ENCODE measurements at places on chromosomes 16 and 17.

DNA sequence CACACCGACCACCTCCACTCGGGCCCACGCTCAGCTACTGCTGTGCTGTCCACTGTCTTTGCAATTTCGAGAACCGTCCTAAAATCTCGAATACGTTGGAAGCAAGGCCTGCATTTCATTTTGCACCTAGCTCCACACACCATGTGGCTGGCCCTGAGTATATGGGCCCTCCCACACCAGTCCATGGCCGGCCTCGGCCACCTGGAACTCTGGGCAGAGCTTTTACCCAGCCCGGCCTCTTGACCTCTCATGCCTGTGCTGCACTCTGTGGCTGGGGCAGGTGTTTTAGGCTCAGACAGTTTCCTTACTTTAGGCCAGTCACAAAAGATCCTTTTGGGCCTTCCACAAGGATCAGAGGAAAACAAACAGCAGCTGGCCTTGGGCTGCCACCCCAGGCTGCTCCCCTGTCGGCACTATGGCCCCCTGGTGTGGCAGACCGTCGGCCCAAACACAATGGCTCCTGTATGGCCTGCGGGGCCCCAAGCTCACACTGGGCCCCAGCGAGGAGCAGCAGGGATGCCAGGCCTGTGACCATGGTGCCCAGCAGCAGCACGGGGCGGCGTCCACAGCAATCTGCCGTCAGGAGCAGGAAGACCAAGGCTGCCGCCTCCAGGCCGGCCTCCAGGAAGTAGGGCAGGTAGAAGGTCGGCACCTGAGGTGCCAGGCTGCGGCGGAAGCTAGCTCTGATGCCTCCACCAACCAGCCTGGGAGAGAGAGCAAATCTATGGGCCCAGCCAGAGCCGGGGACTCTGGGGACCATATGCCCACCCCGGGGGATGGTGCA is 2.5 kb downstream of the SLC22A31 start:
- no peak for DNase-seq

DNA sequence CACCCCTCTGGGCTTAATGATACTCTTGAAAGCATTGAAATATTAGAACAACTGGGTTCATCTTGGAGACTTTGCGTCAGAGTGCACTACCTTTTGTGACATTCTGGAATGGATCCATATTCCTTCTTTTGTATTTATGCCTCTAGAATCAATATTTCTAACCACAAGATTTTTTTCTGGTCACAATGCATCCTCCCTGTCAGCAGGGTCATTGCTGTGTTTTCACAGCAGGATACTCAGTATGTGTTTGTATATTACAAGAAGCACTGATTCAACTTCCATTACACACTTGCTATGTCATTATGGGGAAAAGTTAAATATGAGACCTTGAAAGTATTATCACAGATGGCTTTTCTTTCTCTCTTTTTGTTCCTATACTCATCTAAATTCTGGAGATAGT is 370.0 kb downstream of the HS3ST3B1 start:
- DNase-seq: no peak

DNA sequence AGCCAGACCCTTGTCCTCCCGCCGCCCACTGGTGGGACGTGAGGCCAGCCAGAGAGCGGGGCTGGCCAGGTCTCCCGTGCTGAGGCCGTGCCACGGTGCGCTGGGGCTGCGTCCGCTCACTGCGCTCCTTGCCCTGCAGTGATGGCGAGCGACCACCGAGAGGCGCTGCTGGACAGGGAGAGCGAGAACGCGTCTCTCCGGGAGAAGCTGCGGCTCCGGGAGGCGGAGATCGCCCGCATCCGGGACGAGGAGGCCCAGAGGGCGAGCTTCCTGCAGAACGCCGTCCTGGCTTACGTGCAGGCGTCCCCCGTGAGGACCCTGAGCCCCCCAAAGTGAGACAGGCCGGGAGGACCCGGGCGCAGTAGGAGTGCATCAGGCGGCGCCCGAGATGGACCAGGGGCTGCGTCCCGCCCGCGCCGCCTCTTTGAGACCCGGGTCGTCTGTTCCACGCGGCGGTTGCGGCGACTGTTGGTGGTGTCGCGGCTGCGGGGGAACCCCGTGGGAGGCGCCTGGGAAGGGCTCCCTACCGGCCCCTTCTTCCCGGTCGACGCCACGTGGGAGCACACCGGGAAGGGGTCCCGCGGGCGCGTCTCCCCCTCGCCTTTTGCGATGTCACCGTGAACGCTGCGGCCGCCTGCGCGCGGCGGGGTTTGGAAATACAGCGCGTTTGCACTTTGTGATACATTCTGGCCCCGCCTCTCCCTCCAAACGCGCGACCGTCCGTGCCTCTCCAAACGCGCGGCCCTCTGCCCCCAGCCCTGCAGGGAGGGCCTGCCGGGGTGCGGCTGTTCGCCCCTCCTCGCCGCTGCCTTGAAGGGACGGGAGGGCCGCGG is 792 bp upstream of the RAC3 start:
- peak; percentile 49 for DNase-seq

DNA sequence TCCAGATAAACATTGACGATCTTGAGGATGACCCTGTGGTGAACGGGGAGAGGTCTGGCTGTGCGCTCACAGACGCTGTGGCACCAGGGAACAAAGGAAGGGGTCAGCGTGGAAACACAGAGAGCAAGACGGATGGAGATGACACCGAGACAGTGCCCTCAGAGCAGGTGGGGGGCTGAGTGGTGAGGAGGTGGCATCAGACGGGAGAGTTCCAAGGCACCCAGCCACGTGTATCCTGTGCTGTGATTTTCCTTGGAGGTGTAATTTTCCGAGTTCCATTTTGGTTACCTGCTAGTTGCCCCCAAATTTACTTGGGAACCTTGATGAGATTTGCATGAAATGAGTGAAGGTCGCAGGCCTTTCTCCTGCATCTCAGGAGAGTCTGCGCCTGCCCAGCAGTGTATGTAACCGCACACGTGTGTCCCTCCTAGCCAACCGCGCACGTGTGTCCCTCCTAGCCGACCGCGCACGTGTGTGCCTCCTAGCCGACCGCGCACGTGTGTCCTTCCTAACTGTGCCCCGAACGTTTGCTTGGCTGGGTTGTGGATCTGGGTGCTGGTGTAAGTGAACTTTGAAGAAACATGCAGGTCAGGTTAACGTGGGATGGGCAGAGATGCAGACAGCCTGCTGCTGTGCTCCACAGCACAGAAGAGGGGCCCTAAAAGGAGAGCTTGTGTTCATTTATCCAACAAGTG is 10.1 kb downstream of the TCF25 start:
- DNase-seq: no peak

DNA sequence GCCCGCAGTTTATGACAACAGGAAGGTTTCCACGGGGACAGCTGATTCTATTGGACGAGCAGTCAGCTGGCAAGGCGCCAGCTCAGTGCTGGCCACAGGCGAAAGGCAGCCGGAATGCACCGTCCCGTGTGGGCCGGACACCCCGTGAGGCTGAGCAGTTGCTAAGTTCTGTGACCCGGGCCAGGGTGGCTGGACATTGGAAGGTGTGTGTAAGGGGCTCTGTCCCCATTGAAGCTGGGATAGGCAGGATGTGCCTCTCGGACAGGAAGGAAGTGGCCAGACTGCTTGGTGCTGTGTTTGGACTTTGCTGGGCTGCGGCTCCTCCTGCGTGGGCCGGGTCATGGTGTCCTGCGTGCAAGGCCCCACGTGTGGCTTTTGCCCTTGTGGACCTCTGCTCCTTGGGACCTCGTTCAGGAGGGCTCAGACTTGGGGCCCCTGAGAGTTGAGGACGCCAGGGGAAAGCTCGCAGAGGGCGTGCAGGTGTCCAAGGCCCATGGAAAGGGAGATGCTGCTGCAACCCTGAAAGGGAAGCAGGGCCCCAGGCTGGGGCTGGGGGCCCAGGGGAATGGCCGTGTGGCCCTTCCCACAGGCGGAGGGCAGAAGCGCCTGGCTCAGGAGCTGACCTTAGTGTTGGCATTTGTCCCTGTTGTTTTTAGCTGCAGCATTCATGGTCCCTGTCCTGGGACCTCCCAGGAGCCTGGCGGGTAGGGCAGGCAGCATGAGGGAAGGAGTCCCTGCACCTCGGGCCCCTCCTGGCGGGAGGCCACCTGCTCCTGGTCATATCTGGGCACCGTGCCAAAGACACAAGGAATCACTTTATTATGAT is 10.0 kb downstream of the BAIAP2 start:
- peak; percentile 33 for DNase-seq

GRCh38 chr17:40086150-40087044 is 14.0 kb downstream of the NR1D1 start:
- no peak for DNase-seq

GRCh38 chr16:67028696-67029253 is at the start of gene CBFB:
CBFB (plus strand) TSS chr16:67029149; CDS start chr16:67029408, 259 bp downstream.
- peak; percentile 52 for DNase-seq

GRCh38 chr17:44604116-44604761 is 47.0 kb downstream of the FZD2 start:
- no peak for DNase-seq

GRCh38 chr17:67520916-67521774 is 144.1 kb downstream of the PITPNC1 start:
- no peak for DNase-seq

DNA sequence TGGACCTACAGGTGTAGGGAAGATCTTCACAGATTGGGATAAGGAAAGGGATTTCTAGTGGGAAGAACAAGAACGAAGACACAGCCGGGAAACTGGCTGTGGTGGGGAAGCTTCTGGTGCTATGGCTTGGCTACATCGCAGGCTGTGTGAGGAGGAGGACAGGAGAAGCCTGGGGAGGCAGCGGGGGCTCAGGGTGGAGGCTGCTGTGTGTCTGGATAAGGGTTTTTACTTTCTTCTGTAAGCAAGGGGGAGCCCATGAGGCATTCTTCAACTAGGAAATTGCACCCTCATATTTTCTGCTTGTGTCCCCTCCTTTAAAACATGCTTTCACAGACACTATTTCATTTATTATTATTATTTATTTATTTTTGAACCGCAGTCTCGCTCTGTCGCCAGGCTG is 2.9 kb upstream of the RHBDF2 start:
- no peak for DNase-seq

DNA sequence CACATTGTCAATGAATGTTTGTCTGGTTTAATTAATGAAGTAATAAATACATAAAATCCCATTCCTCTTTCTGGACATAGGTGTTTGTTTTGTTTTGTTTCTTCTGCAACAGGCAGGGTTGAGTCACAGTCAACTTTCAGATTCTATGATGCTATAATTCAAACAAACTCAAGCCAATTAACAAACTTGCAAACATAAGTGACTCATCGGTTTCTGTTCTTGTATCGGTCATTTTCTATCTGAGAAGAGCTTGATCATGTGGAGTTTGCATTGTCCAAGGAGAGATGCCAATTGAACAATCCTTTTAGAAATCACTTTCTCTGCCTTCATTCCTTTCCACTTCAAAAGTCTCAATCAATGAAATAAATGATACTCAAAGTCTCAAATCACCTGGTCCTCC is 294.2 kb upstream of the C16orf82 start:
- no peak for DNase-seq

DNA sequence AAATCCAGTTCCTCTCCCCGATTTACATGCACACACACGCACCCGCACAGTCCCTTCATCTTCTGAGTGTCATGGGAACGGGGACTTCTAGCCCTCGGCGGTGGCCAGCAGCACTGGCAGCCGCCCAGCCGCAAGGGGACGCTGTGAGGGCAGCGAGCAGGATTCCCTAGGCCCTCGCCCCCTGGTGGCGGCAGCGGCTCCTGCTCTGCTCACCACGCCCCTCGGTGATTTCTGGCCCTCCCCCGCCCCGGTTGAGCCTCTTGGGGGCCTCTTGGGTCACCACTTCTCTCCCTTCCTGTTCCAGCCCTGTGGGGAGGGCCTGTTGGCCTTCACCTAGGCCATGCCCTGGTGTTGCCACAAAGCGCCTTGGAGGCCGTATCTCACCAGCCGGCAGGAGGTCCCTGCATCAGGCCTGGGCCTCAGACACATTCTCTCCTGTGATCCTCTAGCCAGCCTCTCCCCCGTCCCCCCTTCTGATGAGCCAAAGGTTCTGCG is 75.2 kb upstream of the KSR1 start:
- no peak for DNase-seq

DNA sequence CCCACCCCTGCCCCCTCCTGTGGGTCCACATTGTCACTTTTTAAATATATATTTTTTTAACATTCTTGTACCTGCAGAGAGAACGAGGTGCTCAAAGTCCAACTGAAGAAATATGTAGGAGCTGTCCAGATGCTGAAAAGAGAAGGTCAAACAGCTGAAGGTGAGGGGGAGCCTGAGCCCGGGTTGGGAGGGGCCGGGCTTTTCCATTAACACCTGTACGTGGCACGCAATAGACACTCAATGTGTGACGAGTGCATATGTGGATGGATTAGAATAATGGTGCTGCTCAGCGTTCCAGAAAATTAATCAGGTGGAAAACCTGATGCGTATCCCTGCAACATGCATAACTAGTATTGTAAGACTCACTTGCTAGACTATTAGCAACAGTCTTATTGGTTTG is 223.0 kb downstream of the SNX29 start:
- DNase-seq: no peak

GRCh38 chr17:66230922-66231591 is 1.8 kb upstream of the APOH start:
- no peak for DNase-seq

DNA sequence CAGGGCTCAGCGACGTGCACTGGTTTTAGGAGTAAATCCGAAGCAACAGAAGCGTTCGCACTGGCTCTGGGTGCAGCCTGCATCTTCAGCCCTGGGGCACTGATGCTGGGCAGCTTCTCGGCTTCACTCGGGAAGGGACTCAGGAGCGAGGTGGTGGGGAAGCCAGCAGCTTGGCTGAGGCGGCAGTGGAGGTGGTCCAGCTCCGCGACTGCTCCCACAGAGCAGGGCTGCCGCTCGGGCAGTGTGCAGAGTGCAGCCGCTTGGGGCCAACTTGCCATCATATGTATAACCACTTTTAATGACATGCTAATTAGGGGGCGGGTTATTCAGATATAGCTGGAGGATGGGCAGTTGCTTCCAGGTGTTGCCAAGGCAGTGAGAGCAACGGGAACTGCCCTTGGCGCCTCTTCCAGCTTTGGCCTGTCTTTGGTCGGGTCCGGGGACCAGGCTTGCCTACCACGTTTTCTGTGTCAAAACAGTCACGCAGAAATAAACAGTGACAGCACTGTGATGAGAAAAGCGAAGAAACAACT is 26.7 kb downstream of the METRNL start:
- no peak for DNase-seq

DNA sequence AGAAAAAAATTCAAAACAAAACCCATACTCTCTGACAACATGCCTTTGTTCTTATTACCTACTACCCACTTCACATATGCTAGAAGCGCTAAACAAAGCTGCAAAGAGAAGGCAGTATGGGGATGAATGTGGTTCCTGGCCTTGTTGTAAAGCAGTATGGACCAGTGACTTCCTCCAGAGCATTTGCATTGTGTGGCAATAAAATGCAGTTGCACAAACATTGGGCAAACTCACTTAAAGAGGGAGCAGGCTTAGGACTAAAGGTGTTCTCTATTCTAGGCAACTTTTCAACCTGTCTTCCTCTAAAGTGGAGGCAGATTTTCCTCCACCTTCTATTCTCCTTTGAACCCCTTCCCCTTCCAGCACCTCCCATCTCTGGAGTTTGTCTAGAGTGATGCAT is 17.1 kb downstream of the TMIGD1 start:
- no peak for DNase-seq

GRCh38 chr16:10608687-10609401 is 28.4 kb upstream of the EMP2 start:
- DNase-seq: no peak

Data from HFF-Myc (cell line).